ENCODE measurements at places on chromosomes 12 and 14.

- peak; percentile 55 for DNase-seq
These were observed 1.1 kb downstream of the ATXN3 start for GRCh38 chr14:92105073-92105892.

GRCh38 chr14:102538602-102539543, 29.3 kb upstream of the ANKRD9 start:
- DNase-seq: peak; percentile 39

DNA sequence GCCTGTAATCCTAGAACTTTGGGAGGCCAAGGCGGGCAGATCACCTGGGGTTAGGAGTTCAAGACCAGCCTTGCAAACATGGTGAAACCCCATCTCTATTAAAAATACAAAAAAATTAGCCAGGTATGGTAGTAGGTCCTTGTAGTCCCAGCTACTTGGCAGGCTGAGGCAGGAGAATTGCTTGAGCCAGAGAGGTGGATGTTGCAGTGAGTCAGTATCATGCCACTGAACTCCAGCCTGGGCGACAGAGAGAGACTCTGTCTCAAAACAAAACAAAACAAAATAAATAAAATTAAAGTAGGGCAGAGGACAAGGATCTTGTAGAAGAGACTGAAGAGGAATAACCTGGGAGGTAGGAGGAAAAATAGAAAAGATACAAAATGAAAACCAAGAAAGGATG, 45.5 kb upstream of the GUCY2C start:
- DNase-seq: no peak

DNA sequence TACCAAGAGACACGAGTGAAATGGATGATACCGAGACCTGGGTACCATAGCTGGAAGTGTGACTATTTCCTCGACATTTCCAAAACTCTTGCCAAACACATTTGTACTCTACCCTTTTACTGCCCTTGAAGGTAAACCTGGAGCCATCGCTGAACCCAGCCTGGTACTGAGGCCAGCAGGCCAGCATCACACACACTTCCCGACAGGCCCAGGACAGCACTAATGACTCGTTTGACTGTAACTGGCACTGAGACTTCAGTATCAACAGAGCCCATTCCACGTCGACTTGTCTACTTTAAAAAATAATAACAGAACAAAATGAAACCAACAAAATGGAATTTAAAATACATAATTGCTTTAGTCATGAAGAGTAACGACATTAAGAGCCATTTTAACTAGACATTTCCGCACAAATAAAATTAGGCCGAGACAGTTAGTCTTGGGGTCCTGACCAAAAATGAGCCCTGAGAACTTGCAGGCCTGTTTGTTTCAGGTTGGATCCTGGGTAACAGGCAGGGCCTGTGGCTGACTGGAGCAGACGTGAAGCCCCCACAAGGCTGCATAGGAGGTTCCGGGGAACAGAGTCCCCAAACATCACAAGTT, 94.3 kb downstream of the RIMBP2 start:
- no peak for DNase-seq

- DNase-seq: no peak
These were observed 42.0 kb upstream of the NUDT4 start for GRCh38 chr12:93335603-93336162.

DNA sequence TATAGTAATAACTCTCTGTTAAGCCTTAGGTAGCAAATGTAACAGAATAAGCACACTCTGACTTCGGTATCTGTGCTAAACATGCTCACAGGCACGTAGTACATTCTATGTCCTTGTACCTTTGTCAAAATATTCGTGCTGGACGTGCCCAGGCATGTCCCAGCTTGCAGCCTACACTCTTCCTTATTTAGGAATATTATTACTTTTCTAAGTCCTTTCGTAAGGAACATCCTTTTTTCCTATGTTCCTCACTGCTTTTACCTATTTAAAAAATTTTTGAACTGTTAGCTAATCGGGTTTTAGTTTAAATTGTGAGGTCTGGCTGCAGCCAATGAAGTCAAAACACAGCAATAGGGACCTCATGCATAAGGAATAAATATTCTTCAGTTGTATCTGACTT, 24.1 kb upstream of the UBC start:
- DNase-seq: peak; percentile 54

GRCh38 chr12:131135311-131135785, 181.6 kb downstream of the ADGRD1 start:
- no peak for DNase-seq

DNA sequence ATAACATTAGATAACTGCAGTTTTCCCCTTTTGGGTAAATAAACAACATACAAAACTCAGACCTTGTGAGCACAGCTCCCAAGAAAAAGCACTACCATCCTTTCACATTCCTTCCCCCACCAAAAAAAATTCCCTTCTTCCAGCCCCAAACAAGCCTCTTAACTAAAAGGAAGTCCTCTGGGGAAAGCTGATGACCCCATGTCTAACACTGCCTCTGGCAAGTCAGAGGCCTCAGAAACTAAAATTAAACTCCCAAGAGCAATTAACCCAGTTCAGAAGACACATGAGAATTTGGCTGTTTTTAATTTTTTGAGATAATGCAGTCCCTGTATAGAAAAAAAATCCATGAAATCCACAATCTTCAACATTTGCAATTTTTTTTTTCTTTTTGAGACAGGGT, 127.7 kb downstream of the SPTSSA start:
- no peak for DNase-seq

GRCh38 chr12:64450711-64451486, 1.0 kb upstream of the TBK1 start:
- peak; percentile 19 for DNase-seq

DNA sequence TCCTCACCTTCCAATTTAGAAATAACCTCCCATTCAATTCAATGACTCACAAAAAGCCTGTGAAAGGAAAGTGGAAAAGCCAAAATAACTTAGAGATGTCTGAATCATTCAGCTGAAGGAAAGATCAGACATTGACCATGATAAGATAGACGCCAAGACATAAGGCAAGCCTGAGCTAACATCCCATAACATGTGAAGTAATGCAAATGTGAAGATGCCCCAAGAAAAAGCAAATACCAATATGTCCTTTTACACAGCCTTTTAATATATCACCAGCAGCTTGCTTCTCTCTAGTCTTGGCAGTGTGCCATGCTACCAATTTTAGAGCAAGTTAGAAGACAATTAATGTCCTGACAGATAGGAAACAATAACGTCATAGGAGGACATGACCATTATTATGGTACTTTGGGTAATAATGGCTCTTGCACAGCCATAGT, 2.4 kb upstream of the NUMB start:
- peak; percentile 56 for DNase-seq

GRCh38 chr14:90569201-90569600, 172.4 kb downstream of the CALM1 start:
- DNase-seq: no peak

DNA sequence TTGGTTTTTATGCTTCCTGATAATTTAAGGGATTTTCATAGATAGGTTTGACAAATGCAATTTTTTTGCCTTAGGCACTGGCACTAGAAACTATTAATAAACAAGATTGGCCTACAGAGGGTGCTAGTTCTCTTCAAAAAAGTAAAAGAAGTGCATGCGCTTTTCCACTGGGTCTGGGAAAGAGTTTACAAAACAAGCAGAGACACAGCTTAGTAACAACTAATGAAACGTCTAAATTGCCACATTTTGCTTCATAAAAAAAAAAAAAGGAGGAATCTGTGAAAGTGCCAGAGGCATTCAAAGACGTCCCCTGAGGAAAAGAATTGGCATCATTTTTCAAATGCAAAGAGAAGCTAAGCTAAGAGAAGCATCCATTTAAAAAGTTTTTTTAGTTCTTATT, 58.3 kb upstream of the EEA1 start:
- peak; percentile 62 for DNase-seq

GRCh38 chr12:4909734-4910501, at the start of gene KCNA1:
TSS of gene KCNA1 (plus strand) at chr12:4909905. CDS start at chr12:4911379, 1,474 bp downstream.
- DNase-seq: peak; percentile 14

- DNase-seq: no peak
These were observed at the start of gene OR10P1 for GRCh38 chr12:55636853-55637252. TSS of gene OR10P1 (plus strand) at chr12:55636892. CDS start at chr12:55636892, 0 bp downstream.

DNA sequence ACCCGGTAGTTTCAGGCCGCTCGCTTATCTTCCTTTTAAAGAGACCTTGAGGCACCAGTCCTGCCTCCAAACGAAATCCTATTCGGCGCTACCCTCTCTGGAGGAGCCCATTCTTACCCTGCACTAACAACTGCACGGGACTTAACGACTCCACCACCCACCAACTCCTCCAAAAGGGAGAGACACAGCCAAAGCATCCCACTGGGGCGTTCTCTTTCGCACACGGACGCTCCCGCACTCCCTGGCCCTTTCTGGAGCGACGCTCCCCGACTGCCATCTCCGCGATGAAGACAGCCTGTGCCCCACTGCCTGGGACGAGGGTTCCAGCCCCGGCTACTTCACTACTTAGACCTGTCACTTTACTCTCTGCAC, 650 bp downstream of the GALC start:
- DNase-seq: peak; percentile 35

DNA sequence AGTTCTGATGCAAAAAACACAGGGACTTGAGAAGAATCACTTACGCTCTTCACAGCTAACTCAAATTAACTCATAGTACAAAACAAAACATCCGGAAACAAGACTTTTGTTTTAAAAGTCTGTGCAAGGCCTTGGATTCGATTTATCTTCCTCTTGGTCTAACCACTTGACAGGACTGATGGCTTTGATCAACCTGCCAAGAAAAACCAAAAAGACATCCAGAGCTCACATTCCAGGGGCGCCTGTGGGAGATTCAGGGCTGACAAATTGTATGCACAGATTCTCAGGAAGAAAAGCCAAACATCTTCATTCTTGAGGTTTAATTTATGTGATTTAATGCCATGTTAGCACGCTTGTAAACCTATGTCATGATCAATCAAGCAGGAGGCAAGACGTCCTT, 129.1 kb upstream of the TMCC3 start:
- DNase-seq: peak; percentile 98
